ENCODE measurements at places on chromosomes 2 and 18. TPM values are rescaled to one million over a fixed set of nuclear protein-coding genes. Genes with fewer than 3 reads are reported as not detected.

Gene MREG
- total RNA-seq = 4.9 TPM

Gene GPAT2
- total RNA-seq = 4.7 TPM

Gene NOL4
- not detected for total RNA-seq

Gene REG3A
- total RNA-seq = not detected

Gene AGXT
- total RNA-seq = not detected

Gene GPR45
- total RNA-seq = not detected

Gene POMC
- 2.4 TPM for total RNA-seq

Gene CTAGE1
- not detected for total RNA-seq

Gene FTCDNL1
- total RNA-seq = 3.9 TPM

Gene ERICH2
- total RNA-seq = not detected
